Amygdala (tissue), 56 donors: ENCODE measurements at places on chromosomes 4 and X.

DNA sequence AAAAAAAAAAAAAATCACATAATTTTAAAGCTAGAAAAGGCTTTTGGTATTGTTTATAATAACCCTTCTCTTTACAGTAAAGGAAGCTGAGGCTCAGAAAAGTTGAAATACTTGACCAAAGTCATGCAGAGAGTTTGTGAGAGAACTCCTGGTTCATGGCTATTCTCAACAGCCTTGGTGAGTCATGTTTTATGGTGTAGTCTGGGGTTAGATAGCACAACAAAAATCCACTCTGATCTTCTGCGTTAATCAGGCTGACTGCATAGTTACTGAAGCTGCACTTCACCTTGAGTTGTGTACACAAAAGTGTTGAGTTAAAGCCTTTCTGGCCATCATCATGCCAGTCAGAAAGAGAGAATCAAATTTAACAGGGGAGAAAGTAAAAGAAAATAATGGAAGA is 19.3 kb upstream of the SFRP2 start:
- DNase-seq, result no peak

DNA sequence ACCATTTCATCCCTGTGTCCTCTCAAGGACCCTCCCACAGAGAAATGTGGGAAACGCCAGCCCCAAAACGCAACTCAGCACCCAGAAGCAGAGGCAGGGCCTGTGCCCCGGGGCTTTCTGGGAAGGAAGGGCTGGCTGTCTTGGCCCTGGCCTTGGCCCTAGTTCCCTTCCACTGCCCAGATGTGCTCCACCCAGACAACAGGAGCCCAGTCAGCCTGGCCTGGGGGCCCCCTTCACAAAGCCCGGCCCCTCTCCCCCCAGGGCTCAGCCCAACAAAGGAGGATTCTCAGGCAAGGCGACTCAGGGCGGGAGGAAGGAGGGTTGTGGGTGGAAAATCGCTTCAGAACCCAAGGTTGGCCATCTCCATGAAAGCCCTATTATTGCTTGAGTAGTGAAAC is 82.5 kb downstream of the PJA1 start:
- no peak for DNase-seq

- no peak for DNase-seq
These were observed 10.1 kb downstream of the PDLIM3 start for GRCh38 chr4:185524888-185525863.

DNA sequence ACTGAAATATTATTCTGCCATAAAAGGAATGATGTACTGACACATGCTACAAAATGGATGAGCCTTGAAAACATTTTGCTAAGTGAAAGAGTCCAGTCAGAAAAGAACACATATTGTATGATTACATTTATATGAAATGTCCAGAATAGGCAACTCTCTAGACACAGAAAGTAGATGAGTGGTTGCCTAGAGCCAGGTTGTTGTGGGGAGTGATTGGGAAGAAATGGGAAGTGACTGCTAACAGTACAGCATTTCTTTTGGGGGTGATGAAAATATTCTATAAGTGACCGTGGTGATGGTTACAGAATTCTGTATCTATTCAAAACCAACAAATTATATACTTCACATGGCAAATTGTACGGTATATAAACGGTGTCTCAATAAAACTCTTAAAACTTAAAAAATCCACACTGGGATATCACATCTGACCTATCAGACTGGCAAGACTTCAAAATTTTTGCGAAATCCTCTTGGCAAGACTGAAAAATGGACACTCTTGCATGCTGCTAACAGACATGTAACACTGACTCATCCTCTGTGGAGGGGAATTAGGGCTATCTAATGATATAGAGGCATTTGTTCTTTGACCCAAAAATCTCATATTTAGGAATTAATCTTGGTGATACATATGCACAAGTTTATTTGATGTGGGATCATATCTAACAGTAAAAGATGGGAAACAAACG is 71.8 kb downstream of the FAM13A start:
- no peak for DNase-seq

GRCh38 chr4:118936406-118936805 is 47.8 kb downstream of the SYNPO2 start:
- DNase-seq, result no peak

GRCh38 chrX:118251271-118251670 is 94.6 kb upstream of the WDR44 start:
- no peak for DNase-seq

DNA sequence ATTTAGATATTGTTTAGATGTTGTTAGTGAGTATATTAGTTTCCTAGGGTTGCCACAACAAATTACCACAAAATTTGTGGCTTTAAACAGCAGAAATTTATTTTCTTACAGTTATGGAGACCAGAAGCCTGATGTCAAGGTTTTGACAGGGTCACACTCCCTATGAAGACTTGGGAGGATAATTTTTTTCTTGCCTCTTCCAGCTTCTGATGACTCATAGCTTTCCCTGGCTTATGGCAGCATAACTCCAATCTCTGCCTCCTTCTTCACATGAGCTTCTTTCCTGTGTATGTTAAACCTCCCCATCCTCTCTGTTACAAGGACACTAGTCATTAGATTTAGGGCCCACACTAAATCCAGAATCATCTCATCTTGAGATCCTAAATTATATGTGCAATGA is 20.9 kb upstream of the RAB40A start:
- no peak for DNase-seq

GRCh38 chrX:24874604-24875247 is 141.0 kb downstream of the ARX start:
- no peak for DNase-seq

DNA sequence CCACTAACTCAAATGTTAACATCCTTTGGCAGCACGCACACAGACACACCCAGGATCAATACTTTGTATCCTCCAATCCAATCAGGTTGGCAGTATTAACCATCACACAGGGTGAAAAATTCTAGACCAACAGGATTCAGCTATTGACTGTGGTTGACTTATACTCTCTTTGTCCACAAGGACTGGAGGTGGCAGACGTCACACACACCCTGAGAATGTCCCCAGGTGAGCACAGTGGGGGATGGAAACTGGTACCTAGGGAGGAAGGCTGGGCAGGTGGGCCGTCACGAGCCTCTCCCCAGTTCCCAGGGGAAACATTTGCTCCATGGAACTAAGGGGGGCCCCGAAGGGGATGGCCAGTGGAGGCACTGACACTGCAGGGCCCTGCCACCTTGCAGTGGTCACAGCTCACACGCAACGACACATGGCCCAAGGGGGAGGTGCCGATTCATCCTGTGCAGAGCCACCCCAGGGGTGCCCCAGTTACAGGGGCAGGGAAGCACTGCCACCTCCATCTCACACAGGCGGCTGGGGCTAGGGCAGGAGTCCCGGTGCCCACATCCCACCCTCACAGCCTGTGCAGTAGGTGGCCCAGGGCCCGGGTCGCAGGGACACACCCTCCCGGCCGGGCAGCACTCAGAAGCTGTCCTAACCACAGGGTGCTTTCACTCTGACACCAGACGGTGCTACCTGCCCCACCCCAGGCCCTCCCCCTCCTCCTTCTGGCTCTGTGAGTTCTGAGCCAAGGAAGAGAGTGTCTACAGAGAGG is 17.4 kb downstream of the ZFYVE28 start:
- DNase-seq, result no peak

DNA sequence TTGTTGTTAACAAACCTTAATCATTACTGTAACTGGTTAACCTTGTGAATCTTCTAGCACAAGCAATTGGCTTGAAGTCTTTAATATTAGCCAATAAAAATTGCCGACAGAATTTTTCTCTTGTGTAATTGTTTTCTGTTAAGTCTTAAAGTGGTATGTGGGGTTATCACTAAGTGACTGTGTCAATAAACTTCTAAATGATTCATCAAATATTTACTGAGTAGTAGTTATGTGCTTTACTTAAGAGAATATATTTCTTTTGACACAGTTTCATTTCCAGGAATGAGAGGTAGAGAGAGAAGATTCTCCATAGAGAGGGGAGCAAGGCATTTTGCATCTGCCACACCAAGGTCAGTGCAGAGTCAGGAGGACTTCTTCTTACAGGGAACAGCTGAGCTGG is 2361.6 kb upstream of the AGA start:
- no peak for DNase-seq

GRCh38 chr4:40916880-40917279 is 167.1 kb downstream of the NSUN7 start:
- no peak for DNase-seq

DNA sequence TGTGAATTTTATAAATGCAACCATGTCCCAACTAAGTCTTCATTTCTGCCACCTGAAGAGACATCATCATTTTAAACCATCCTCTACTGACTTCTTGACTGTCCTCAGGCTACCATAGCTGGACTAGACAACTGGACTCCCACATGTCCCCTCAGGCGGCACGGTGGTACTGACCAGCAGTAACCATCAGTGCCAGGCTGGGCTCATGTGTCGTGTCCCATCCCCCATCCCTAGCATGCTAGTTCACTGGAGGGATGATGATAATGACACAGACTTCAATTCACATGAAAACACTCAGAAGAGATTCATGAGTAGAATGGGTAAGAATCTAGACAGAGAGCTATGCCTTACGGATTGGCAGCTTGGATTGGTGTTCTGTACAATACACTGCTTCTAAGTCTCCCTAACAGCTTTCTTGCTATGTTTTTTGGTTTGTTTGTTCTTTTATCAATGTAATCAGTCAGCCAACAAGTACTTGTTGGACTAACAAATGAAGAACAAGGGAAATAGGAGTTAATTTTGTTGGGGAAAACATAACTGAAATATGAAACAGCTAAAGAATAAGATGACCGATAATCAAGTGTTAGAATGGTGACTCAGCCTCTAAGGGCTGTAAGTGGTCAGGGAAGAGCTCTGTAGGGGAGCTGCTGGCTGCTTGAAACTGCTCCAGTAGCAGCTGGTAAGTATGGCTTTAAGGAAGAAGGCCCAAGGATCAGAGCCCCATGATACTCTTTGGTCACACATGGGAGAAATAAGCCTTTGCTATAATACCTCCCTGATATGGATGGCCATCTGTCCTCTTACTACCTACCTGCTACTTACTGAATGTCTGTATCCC is 10.3 kb downstream of the ZDHHC9 start:
- DNase-seq, result no peak

- no peak for DNase-seq
These were observed 197.5 kb downstream of the VEGFC start for GRCh38 chr4:176595257-176595656.

GRCh38 chr4:147539959-147540358 is 59.1 kb downstream of the EDNRA start:
- DNase-seq, result no peak

DNA sequence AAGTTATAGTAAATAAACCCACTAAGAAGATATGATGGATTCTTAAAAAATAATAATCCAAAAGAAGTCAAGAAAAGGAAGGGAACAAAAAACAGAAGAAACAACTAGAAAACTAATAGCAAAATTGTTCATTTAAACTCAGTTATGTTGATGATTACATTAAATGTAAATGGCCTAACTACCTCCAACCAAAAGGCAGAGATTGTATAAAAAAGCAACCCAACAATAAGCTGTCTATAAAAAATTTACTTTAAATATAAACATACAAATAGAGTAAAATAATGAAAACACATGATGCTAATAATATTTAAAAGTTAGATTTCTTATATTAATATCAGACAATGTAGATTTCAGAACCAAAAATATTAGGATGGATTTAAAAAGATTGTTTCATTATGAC is 340.6 kb downstream of the CAMK2D start:
- DNase-seq, result no peak

- no peak for DNase-seq
These were observed 346.6 kb downstream of the OPHN1 start for GRCh38 chrX:68086709-68087108.

DNA sequence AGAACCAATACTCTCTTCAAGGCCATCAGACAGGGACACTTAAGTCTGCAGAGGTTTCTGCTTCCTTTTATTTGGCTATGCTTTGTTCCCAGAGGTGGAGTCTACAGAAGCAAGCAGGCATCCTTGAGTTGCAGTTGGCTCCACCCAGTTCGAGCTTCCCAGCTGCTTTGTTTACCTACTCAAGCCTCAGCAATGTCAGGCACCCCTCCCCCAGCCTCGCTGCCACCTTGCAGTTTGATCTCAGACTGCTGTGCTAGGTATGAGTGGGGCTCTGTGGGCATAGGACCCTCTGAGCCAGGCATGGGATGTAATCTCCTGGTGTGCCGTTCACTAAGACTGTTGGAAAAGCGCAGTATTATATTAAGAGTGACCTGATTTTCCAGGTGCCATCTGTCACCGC is 12.6 kb upstream of the UGT2B15 start:
- no peak for DNase-seq

DNA sequence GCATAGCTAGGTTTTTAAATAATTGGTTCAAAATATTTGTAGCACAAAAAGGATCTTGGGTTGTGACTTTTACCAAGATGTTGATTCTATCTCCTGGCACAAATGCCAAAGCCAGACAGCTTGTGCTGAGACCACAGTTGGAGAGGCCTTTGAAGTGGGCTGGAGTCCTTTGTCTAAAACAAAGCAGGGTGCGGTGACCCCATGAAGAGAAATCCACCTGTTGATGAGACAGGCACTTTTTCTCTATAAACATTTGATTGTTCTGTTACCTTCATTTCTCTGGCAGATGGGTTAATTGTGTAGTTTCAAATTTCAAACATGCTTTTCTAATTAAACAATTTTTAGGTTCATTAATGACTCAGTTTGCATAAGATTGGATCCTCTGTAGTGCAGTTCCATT is 56.7 kb downstream of the STOX2 start:
- DNase-seq, result no peak

- no peak for DNase-seq
These were observed 69.2 kb downstream of the SRPX start for GRCh38 chrX:38151441-38151840.

DNA sequence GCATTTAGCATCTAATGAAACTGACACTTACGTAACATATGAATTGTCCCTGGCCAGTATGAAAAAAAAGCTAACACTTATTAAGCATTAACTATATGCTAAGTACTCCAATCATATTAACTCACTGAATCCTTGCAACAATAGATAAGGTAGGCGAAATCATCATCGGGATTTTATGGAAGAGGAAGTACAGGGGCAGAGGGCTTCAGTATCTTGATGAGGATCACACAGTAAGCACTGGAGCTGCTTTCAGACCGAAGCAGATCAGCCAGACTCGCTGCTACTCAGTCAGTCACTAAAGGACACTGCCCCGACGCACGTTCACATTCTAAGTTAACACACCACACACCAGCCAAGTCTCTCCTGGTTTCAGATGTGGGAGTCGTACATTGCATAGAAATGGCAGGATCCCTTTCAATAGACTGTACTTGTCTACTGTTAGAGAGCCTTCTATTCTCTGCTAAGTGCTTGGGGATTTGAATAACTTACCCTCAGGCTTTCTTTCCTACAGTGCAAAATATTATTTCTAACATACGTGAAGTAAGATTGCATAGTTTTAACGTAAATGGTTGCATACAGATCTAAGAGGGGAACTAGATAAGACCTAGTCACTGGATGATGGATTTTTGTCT is 540.2 kb upstream of the TENM3 start:
- DNase-seq, result no peak

GRCh38 chr4:26958925-26959653 is 98.4 kb downstream of the STIM2 start:
- no peak for DNase-seq

DNA sequence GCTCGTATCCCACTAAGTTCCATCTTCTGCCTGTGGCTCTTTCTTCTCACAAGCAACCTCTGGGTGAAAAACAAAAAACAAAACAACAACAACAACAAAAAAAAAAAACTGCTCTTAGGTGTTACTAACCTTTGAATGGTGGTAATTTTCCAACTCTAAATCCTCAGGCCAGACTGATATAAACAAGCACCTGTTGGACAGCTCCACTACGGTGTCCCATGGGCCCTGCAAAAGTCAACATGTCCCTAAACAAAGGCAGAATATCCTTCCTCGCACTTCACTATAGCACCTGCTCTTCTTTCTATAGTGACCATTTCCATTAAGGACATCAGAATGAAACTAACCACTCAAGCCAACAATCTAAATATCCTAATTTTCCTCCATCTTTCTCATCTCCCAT is 54.6 kb upstream of the PARM1 start:
- no peak for DNase-seq
